ENCODE measurements at places on chromosomes 5 and 9.

GRCh38 chr9:89542401-89543021 lies 44.6 kb upstream of the SEMA4D start:
- no peak for DNase-seq

GRCh38 chr5:73822278-73822988 lies 196.4 kb downstream of the ARHGEF28 start:
- DNase-seq, result no peak

GRCh38 chr5:60325870-60326269 lies 374.1 kb downstream of the DEPDC1B start:
- no peak for DNase-seq

- no peak for DNase-seq
Measured at GRCh38 chr9:91516777-91517176, 93.1 kb upstream of the NFIL3 start.

GRCh38 chr9:130660326-130660682 lies 4.1 kb upstream of the PRDM12 start:
- DNase-seq, result no peak

DNA sequence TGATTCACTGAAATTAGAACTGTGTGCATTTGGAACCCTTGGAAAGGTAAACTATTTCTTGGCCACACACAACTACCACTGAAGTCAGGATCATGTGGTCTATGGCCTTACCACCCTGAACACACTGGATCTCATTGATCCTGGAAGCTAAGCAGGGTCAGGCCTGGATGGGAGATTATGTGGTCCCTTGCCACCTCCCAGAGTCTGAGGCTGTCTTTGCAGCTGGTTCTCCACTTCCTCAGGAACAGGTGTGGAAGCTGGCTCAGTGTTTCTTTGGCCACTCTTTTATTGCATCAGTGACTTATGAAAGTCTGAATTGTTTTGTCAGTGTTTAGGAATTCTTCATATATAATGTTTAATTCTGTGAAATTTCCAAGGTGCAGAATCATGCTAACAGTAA lies 89.2 kb downstream of the TEK start:
- no peak for DNase-seq

All from stimulated activated CD4-positive, alpha-beta T cell treated with anti-CD3 and anti-CD28 coated beads, TNF-alpha, amount 100 ng/mL, for 1 hour (primary cell).